ENCODE measurements at places on chromosomes 2 and 18.

- DNase-seq = no peak
Observed at GRCh38 chr2:210839034-210839433, 282.6 kb downstream of the CPS1 start.

- no peak for DNase-seq
Observed at GRCh38 chr18:67508146-67508545, 8.4 kb downstream of the DSEL start.

GRCh38 chr2:78120275-78120674 lies 598.1 kb upstream of the LRRTM4 start:
- DNase-seq = no peak

GRCh38 chr2:229226382-229226781 lies 44.7 kb downstream of the PID1 start:
- DNase-seq = no peak

DNA sequence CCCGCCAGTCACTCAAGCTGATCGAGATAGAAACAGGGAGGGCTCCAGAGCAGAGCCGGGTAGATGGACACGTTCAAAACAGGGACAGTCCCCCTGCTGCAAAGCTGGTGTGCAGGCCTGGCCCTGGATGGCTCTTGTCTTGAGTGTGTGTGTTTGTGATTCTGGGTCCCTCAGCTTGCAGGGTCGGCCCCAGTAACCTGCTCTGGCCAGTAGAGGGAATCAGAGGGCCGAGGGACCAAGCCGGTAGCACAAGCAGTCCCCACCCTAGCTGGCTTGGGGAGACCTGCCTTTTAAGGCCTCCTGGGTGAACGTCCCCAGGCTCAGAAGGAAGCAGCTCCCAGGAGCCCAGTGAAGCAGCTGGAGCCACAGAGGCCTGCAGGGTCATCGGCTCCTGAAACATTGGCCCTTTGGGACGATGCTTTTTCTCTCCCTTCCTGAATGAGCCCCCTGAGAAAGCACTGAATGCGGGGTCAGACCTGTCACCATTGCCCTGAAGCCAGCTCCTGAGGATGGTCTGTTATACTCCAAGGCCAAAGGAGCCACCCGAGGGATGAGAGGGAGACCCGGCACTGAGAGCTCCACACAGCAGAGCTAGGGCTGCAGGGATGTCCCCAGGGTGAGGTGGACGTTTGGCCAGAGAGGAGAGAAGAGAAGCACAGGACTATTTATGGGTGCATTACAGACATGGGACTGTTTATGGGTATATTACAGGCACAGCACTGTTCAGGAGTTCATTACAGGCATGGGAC lies 15.4 kb upstream of the MLPH start:
- no peak for DNase-seq
